Fibroblast of skin of right quadriceps (primary cell): ENCODE measurements at places on chromosomes 12 and 14.

GRCh38 chr12:59010118-59010517, 89.8 kb upstream of the LRIG3 start:
- DNase-seq: no peak

GRCh38 chr12:49924628-49925246, 21.0 kb upstream of the FAIM2 start:
- no peak for DNase-seq

DNA sequence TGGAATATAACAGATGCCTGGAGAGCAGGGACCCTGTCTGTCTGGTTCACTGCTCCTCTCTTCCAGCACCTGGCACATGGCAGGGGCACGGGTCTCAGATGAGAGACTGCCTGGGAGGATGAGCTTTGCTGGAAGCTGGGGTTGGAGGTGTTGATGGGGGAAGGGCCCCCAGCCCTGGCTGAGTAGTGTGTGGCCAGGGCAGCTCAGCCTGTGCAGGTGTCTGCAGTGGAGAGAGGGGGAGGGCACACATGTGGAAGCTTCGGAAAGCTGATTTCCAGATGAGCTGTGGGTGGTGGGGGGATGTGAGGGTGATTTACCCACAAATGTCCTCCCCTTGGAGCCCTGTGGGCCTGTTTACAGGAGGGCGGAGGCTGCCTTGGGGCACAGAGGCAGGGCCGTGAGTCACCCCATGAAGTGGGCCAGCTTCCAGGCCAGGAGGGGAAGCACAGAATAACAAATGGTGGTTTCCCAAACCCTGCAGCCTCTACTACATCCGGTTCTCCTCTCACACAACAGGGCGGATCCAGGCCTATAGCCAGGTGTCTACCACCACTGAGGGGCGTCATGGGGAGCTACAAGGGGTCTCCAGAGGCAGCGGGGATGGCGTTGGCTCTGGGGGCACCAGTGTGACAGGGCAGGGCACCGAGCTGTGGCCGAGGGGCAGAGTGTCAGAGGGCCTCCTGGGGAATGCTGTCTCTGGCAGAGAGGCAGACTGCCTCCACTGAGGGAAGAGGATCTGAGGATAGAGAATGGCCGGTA, 11.0 kb downstream of the KRT7 start:
- peak; percentile 89 for DNase-seq

- DNase-seq: peak; percentile 97
Observed at GRCh38 chr12:26633591-26634210, 199.3 kb downstream of the ITPR2 start.

DNA sequence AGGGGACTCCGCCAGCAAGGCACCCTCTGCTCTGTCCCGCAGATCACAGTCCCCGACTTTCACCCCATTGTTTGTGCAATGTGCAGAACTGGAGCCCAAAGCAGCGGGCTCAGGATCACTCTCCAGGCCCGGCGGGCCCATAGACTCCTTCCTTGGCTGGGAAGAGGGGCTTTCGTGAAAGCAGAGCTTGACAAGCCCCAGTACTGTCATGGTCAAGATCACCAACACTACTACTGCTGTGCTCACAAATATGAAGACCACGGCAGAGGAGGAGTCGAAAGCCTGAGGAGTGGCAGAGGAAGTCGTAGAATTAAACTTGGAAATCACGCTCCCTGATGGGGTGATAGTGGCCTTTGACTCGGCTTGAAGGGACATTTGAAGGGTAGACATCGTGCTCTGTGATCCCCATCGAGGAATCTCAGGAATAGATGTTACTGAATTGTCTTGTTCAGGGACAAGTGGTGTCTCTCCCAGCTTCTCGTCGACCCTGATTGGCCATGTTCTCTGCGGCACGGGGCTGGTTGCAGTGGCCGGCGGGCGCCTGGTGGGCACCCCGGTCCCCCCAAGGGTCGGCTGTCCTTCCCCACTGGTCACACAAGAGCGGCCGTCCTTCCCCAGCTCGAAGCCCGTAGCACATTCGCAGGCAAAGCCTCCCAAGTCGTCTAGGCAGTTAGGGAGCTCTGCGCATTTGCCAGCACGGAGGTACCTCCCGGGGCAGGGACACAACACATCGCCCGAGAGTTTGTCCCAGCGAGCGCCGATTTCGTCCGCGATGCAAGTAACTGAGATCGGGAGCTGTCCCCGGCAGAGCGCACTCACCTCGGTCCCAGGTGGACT, 1.1 kb downstream of the CLEC14A start:
- peak; percentile 37 for DNase-seq

GRCh38 chr12:3604748-3605586, 114.0 kb downstream of the PRMT8 start:
- DNase-seq: no peak

- DNase-seq: peak; percentile 48
Observed at GRCh38 chr12:2834581-2835491, at the start of gene NRIP2. Gene NRIP2, minus strand, starts transcription at chr12:2835035. Its CDS starts 52 bp downstream, at chr12:2834983.

DNA sequence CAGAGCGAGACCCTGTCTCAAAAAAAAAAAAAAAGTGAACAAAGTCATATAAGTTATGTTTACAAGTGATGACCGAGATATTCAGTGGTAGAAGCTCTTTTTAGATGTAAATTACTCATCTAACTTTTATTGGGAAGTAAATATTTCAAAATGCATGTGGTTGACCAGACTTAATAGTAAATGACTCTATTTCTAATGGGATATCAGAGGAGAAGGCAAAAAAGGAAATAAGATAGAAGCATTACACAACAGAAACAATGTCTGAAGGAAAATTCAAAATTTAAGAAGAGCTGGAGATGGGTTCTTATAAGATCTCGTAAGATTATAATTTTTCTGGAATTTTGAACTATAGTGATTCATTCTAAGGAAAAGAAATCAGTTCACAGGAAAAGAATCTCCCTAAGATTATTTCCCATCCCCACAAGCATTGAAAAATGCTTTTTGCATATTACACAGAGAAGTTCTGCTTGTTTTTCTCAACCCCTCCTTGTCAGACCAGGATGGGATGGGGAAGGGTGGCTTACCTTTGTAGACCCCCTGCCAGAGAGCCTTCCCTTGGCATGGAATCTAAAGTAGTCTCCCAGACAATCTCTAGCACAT, 63.1 kb upstream of the STK38L start:
- peak; percentile 62 for DNase-seq

GRCh38 chr14:102437997-102438915, 71.3 kb downstream of the ANKRD9 start:
- DNase-seq: peak; percentile 79

- DNase-seq: no peak
Observed at GRCh38 chr14:53810221-53810620, 146.4 kb downstream of the BMP4 start.

DNA sequence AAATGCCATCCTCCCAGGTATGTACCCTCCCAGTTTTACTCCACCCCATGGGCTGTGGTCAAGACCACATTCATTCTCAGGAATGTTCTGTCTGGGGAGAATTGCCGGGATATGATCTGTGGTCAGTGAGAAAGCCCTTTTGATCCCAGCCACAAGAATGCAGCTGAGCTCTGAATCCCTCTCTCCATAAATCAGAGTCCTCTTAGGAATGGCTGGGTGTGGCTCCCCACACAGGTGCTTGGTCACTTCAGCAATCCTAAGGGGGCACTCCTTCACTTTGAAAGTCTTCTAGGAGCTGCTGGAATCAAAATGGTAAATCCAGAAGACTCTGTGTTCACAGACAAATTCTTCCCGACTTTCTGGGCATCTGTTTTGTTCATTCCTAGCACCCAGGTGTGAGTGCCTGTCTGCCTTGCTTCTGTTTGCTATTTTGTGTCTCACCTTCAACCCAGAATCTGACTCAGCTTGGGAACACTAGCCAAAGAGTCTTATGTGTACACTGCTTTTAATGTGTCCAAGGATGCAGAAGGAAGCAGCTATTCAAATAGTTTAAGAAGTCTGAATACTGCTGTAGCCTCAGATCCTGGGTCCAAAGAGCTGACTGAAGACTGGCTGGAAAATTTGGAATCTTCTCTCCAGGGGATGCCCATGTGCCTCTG, 144.6 kb upstream of the CDKN3 start:
- DNase-seq: peak; percentile 68

- no peak for DNase-seq
Observed at GRCh38 chr14:91032248-91032647, 28.2 kb downstream of the RPS6KA5 start.

GRCh38 chr12:42640391-42640790, 50.8 kb upstream of the PRICKLE1 start:
- no peak for DNase-seq

DNA sequence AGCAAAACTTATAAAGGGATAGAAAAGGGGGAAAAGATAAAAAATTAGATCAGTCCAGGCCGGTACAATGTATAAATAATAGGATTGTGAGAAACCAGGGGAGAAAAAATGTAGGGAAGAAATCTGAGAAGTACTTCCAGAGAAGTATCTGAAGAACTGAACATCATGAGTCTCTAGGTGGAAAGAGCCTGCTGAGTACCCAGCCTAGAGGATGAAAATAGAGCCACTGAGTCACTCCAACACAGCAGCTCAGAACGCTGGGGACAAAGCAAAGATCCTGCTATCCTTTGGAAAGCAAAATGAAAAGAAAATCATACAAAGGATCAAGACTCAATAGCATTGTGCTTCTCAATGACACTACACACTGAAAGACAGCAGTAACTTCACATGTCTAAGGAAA, 138.0 kb downstream of the ANO6 start:
- DNase-seq: no peak

- DNase-seq: peak; percentile 90
Observed at GRCh38 chr12:11658791-11659190, 9.3 kb downstream of the ETV6 start.

GRCh38 chr14:98834119-98834518, 437.9 kb downstream of the BCL11B start:
- no peak for DNase-seq

- no peak for DNase-seq
Observed at GRCh38 chr14:93870377-93870776, 56.8 kb upstream of the FAM181A start.

- no peak for DNase-seq
Observed at GRCh38 chr12:2900642-2901041, 10.0 kb downstream of the TULP3 start.

DNA sequence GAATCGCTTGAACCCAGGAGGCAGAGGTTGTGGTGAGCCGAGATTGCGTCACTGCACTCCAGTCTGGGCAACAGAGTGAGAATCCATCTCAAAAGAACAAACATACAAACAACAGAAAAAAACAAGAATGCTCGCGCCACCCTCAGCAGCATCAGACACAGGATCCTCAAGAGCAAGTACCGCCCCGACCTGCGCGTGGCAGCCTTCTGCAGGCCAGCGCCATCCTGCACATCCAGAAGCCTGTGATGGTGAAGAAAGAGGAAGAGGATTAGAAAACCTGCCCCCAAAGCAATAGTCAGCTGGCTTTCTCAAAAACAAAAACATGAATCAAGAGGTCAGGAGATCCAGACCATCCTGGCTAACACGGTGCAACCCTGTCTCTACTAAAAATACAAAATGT, 30.0 kb upstream of the EID3 start:
- no peak for DNase-seq

GRCh38 chr14:39264057-39264456, 30.3 kb downstream of the MIA2 start:
- no peak for DNase-seq

- DNase-seq: peak; percentile 55
Observed at GRCh38 chr12:114847441-114848035, 163.6 kb upstream of the TBX3 start.

GRCh38 chr12:123064366-123064765, 83.9 kb downstream of the ARL6IP4 start:
- no peak for DNase-seq

DNA sequence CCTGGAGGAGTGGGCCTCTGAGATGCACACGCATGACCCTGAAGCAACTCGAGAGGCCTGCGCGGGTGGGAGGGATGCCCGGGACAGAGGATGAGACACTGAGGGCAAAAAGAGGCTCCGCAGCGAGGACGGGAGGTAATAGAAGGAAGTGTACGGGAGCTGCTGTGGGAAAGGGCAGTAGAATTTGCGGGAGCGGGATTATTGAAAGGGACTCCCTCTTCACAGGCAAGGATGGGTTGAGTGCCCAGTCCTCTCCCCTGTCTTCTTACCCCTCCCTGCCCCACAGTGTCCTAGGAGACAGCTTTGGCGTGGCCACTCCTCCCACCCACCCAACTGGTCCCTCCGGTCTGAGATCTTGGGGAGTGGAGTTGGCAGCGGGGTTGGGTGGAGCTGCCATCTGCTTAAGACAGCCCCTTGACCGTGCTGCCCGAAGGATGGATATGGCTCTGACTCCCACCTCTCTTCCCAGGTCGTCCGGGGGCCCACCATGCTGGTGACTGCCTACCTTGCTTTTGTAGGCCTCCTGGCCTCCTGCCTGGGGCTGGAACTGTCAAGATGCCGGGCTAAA, 15.7 kb upstream of the ESPL1 start:
- no peak for DNase-seq

DNA sequence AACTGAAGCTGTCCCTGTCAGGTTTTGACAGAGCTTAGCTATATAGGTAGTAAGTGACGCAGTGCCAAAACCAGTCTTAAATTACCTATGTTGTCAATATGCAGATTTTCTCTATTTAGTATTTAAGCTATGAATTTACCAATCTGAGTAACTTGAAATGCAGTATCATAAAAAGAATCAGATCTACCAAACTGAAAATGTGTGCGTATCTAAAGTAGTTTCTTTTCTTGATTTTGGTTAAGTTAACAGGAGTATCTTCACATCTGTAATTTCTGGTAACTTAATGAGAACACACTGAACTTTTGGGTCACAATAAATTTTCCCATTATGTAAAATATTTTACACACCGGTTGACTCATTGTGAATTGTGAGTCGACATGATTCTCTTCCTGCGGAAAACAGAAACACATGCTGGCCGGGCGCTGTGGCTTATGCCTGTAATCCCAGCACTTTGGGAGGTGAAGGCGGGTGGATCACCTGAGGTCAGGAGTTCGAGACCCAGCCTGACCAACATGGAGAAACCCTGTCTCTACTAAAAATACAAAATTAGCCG, 45.1 kb downstream of the TRAF3 start:
- DNase-seq: peak; percentile 18

DNA sequence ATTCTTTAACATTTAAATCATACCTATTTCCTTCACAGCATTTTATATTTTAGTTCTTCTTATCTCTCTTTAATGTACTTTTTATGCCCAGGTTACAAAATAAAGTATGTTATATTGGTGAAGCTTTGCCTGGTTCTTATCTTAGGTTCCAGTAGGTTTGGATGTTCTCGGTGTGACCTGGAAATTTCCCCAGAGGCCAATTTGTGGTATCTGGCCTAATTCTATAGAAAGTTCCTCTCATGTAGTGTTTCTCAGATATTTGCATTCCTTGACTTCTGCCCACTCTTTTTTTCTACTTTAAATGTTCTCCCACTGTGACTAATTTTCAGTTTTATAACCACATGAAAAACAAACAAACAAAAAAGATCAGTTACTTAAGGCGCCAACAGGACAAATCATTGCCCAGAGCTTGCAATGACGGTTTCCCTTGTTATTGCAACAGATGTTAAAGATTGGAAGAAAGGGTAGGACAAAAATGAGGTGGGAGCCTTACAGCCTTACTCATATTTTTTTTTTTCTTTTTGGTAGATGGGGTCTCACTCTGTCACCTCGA, 41.2 kb upstream of the PPM1H start:
- DNase-seq: no peak

- no peak for DNase-seq
Observed at GRCh38 chr14:93010522-93011140, 87.7 kb downstream of the CHGA start.

GRCh38 chr12:50232771-50233209, 50.5 kb downstream of the LIMA1 start:
- DNase-seq: peak; percentile 55
